Activated T-cell treated with anti-CD3 and anti-CD28 coated beads for 1 hour (primary cell): ENCODE measurements at places on chromosomes 2 and 18.
A peak's percentile ranks its signal among the peaks of the same experiment; 100 is the strongest.

DNA sequence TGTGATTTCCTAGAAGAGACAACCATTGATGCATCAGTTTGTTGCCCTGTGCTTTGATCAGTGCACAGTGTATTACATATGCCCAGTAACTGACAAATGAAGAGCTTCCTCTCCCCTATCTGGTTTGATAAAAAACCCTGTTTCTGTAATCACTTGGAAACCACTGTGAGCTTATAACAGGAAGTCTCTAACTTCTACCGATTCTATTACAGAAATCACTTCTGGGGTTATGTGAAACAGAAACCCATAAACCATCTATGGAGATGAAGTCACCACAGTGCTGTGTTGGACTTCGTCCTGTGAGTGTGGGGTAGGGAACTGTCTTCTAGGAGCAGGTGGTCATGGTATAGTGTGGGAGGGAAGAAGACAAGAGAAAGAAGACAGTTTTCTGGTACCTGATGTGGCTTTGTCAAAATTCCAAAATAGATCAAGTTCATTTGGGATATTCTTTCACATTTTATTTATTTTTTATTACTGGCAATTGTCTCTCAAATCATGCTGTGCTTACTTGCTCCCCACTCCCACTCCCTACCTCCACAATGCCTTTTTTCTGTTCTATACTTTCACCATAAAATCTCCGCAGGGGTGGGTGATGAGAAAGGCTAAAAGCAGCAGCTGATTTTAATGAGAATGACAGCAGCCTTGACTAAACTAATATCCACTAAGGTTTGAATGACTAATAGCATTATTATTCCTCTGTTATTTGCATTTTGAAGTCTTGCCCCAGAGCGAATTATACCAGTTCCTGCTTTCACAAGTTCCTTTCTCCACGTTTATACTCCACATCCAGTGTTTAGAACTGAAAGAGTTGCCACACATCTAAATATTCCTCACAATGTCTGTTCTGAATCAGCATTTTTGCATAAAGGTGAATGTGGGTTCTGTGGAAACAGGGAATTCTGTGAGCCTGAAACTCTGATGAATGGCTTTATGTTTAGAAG is 41.7 kb upstream of the RND3 start:
- no peak for DNase-seq

GRCh38 chr2:101151146-101151858 is at the start of gene TBC1D8:
Gene TBC1D8 (minus strand): TSS chr2:101151382. CDS start chr2:101151253, 129 bp downstream.
- peak; percentile 45 for DNase-seq

- DNase-seq = no peak
Observed at GRCh38 chr2:156083763-156084493, 248.6 kb downstream of the NR4A2 start.

GRCh38 chr2:110770404-110770958 is 38.1 kb downstream of the ACOXL start:
- no peak for DNase-seq

GRCh38 chr2:120245520-120246332 is 6.9 kb upstream of the RALB start:
- DNase-seq = no peak

DNA sequence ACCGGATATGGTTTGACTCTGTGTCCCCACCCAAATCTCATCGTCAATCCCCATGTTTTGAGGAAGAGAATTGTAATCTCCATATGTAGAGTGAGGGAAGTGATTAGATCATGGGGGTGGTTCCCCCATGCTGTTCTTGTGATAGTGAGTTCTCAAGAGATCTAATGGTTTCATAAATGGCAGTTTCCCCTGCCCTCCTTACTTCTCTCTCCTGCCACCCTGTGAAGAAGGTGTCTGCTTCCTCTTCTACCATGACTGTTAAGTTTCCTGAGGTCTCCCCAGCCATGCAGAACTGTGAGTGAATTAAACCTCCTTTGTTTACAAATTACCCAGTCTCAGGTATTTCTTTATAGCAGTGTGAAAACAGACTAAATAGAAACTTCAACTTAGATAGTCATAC is 69.5 kb downstream of the SESTD1 start:
- DNase-seq = no peak

- no peak for DNase-seq
Observed at GRCh38 chr2:176652300-176653182, 383.3 kb downstream of the MTX2 start.

GRCh38 chr2:37866171-37866934 is 58.7 kb upstream of the RMDN2 start:
- DNase-seq = no peak
